ENCODE measurements at places on chromosomes 4 and X. TPM values are rescaled to one million over a fixed set of nuclear protein-coding genes. Genes with fewer than 3 reads are reported as not detected.
A peak's percentile ranks its signal among the peaks of the same experiment; 100 is the strongest.

DNA sequence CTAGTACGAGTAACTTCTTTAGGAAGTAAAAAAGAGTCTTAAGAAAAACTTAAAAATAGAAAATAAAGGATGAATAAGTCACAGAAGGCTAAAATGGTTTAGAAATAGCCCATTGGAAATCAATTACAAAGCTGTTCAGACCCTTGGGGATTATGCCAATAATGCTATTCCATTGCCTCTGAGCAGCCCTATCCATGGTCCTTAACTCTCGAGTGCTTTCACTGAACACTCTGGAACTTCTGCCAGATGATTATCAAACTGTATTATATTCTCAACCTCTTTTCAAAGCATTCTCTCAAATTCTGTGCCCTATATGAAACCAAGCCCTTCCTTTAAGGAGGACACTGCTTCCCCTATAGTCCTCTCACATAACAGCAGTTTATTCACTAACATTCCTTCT, 17.0 kb downstream of the SLC9B1 start:
- DNase-seq = no peak

DNA sequence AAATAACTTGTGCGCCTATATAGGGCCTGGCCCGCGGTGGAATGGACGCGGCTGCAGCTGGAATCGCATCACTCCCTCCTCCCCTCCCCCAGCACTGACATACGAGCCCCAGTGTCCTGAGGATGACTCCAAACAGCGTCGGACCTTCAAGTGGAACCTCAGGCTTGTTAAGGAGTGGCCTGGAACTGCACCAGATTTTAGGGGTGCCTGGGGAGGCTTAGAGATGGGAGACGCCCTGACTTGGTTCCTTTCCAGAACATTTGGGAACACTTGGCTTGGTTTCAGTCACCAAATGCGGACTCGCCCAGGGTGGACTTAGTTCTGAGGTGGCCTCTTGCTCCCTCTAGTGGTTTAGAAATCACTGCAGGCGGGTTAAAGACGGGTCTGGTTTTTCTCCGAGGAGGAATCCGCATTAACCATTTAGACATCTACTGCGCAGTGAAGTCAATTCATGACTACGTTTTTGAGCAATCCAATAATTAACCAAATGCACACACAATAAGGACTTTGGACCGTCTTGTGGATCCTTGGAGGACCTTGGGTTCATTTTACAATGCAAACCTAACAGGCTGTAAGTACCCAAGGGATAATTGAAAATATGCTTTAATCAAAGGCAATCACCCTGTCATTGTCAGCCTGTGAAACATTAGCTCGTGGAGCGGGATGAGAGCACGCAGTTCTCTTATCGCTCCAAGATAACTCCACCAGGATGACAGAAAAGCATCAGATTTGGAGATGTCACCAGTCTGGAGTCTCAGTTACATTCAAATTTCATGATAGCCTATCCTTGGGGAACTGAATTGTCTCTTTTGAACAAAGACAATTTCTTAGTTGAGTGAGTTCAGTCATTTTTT, 11.2 kb upstream of the PDGFRA start:
- peak; percentile 38 for DNase-seq

LINC00632 gene
- total RNA-seq = 0.48 TPM

KCNE5 gene
- total RNA-seq = 0.69 TPM

GRCh38 chr4:69649207-69649606, 3.8 kb downstream of the UGT2A1 start:
- DNase-seq = no peak

GRCh38 chrX:120517936-120518335, 42.8 kb downstream of the CUL4B start:
- no peak for DNase-seq

DNA sequence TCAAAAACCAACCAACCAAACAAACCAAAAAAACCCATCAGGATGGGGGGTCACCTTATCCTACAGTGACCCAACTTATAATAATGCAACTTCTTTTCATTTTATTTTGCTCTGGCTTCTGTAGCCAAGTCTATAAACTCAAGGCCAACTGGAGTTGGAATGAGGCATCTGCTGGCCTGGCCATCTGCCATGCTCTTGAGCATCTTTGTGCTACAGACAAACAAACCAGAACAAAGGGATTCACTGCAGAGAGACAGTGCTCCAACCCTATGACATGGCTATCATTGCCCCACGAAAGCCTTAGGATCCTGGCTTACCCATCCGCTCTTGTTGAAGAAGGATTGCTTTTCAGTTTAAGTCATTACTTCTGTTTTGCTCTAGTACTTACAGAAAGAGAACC, 49.2 kb upstream of the SCRG1 start:
- no peak for DNase-seq

DNA sequence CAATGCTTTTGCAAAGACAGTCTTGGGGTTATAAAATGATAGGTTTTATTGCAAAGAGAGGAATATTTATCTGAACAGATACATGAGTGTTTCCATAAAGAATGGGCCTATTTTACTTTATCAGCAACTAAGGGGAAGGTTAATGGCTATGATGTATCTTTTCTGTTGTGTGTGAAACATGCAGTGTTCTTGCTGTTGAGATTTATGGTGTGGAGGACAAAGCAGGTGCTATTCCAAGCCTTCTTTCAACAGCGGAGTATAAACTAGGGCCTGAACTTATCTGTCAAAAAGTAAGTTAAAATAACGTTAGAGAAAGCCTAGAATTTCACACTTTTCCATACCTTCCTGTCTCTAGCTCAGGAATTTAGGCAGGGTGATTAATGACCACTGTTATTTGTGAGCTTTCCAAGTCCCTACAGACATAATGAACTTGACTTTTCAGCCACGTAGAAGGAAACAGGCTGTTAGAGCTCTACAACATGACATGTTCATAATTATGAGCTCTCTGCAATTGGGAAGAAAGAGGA, 411.4 kb downstream of the IL1RAPL1 start:
- DNase-seq = no peak

KIAA1210 gene
- total RNA-seq = not detected

UGT2A2 gene
- total RNA-seq = not detected

GRCh38 chr4:104915864-104916263, 230.8 kb upstream of the TET2 start:
- DNase-seq = no peak

DMD gene
- total RNA-seq = 0.29 TPM

GRCh38 chrX:85244450-85245211, 840 bp downstream of the ZNF711 start:
- no peak for DNase-seq

GRCh38 chr4:75930152-75930551, 10.7 kb downstream of the NAAA start:
- no peak for DNase-seq

DNA sequence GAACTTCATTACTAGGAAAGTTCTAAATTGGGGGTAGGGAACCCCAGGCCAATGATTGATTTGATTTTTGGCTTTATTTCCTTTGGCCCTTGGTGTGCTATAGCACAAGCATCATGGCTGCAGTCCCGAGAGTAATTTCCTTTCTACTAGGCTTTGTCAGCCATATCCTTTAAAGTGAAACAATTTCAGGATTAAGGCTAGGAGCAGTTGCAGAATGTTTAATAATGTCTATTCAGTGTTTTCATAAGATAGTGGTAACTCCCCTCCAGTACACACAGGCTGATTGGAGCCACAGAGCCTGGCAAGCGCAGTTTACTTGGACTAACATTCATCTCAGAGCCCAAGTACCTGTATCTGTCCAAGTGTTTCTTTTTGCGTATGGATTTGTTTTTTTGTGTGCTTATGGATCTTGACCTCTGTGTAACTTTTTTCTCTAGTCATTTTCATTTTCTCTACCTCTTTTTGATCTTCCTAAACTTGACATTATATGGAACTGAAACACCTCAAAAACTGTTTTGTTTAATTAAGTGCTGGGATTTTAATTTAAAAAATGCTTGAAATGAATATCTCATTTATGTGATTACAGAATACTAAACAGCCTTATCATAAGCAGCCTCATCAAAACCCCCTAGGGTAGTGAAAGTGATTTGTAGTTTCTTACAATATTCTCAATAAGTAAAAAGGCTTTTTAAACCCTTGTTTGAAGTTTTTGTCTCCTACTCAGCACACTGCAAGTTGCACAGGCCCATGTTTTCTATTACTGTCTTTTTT, 7.5 kb downstream of the STIM2 start:
- no peak for DNase-seq

DNA sequence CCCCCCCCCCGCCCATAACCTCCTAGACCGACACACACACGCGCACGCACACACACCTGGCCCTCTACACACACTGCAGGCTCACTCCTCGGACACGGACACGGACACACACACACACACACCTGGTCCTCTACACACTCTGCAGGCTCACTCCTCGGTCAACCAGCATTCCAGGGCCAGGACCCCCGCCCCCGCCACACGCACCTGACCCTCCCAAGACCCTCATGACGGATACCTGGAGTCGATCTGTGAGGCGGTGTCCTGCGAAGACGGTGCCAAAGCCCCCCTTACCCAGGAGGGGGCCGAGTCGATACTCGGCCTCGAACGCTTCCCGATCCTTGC, 552 bp downstream of the PIM2 start:
- no peak for DNase-seq

GRCh38 chrX:118717678-118718391, 9.6 kb upstream of the IL13RA1 start:
- no peak for DNase-seq

DNA sequence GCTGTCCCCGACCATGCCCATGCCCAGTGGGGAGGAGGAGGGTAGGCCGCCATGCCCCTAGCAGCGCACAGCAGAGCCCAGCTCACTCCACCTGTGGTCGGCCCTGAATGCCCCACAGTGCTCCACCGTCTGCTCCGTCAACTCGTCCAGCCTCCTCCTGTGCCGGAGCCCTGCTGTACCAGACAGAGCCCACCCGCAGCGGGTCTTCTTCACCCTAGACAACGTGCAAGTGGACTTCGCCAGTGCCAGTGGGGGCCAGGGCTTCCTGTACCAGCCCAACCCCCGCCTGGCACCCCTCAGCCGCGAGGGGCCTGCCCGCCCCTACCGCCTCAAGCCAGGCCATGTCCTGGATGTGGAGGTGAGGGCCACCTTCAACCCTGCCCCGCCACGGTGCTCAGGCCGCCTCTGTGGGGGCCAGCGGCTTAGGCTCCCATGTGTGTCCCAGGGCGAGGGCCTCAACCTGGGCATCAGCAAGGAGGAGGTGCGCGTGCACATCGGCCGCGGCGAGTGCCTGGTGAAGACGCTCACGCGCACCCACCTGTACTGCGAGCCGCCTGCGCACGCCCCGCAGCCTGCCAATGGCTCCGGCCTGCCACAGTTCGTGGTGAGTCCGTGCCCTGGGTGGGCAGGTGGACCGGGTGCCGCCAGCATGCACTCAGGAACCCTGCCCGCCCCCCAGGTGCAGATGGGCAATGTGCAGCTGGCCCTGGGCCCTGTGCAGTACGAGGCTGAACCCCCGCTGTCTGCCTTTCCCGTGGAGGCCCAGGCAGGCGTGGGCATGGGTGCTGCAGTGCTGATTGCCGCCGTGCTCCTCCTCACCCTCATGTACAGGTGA, 6.9 kb upstream of the SRPK3 start:
- DNase-seq = no peak

GRCh38 chr4:3630598-3631543, 98.6 kb upstream of the LRPAP1 start:
- DNase-seq = no peak

- DNase-seq = no peak
Observed at GRCh38 chrX:101386542-101386885, 523 bp upstream of the BTK start.

DNA sequence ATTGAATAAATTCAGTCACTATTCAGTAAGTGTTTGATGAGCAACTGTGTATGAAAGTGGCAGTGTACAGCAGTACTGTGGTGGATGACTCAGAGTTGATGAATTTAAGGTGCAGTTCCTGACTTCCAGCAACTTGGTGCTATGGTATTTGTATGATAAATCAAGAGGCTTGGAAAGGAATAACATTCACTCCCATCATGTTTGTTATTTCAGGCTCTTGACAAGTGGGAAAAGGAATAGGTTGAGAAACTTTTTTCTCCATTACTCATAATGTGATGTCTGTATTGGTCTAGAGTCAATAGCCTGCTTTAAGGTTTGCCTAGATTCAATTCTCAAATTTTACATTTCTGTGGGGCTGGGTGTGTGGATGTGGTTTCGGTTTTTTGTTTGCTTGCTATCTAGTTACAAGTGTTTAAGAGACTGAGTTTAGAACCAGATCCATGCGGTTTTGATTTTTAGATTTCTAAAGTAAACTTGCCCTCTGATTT, 35.1 kb upstream of the CYP2U1 start:
- DNase-seq = no peak

SPANXB1 gene
- not detected for total RNA-seq

GRCh38 chr4:86977621-86978184, 42.9 kb downstream of the AFF1 start:
- DNase-seq = no peak

FATE1 gene
- not detected for total RNA-seq

DNA sequence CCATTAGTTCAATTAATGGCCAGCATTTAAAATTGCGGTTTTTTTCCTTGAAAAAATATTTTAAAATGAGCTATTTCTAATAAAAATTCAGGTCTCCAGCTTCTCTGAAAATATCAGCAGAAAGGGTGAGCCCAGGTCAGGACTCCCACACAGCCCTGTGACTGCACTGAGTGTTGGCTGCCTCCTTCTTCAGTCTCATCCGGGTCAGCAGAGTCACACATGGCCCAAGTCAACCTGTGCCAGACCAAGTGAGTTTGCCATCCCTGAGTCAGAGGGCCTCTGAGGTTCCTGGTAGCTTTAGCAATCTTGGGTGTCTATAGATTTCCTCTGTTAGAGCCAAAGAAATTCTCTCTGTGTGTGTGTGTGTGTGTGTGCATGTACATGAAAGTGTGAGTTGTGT, 22.1 kb upstream of the MSX1 start:
- DNase-seq = no peak

IL2RG gene
- 276 TPM for total RNA-seq

GRCh38 chrX:46953597-46953996, 41.4 kb downstream of the JADE3 start:
- DNase-seq = no peak

DNA sequence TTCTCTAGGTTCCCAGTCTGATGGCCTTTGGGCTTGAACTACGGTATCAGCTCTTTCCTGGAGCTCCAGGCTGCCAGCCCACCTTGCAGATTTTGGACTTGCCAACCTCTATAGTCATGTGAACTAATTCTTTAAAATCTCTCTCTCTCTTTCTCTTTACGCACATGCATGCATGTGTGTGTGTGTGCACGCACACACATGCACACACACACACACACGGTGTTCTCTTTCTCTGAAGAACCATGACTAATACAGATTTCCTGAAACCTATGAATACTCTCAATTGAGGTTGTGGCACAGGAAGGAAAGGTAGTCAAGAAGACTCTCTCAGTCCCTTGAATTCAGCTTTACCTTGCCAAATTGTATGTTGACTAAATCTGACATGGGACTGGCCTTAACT, 6.2 kb upstream of the ZCCHC13 start:
- DNase-seq = no peak

DNA sequence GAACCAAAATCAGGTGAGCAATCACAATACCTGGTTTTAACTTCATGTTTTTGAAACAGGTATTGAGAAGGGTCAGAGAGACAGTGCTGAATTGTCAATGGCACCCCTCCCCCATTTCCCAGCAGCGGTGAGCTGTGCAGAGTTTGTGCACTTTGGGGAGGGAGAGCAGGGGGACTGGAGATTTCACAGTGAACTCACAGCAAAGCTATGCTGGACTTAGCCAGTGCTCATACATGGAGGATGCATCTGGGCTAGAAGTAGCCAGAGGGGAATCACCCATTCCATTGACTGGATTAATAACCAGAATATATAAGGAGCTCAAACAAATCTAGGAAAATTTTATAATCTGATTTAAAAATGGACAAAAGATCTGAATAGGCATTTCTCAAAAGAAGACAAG, 612.6 kb downstream of the STPG2 start:
- no peak for DNase-seq

- no peak for DNase-seq
Observed at GRCh38 chr4:21507439-21507838, 441.1 kb downstream of the KCNIP4 start.
